ENCODE measurements at places on chromosomes 4 and X. TPM values are rescaled to one million over a fixed set of nuclear protein-coding genes. Genes with fewer than 3 reads are reported as not detected.

The CYBB gene
- total RNA-seq = 19.3 TPM

The ANK2 gene
- total RNA-seq = 282 TPM

The SLC9A7 gene
- total RNA-seq = 12.3 TPM

The SMARCA1 gene
- total RNA-seq = 75.3 TPM

The ANKRD37 gene
- total RNA-seq = 12.3 TPM

The PPEF2 gene
- 0.04 TPM for total RNA-seq

The CHRDL1 gene
- 10.6 TPM for total RNA-seq

The NAP1L2 gene
- total RNA-seq = 1.3 TPM

The MAGEA6 gene
- total RNA-seq = not detected

The YY2 gene
- 0.93 TPM for total RNA-seq

The HMGN5 gene
- total RNA-seq = 1.3 TPM
